ENCODE measurements at places on chromosomes 1 and 21.

- DNase-seq, result no peak
Measured at GRCh38 chr1:76835203-76835602, 32.1 kb upstream of the ST6GALNAC5 start.

DNA sequence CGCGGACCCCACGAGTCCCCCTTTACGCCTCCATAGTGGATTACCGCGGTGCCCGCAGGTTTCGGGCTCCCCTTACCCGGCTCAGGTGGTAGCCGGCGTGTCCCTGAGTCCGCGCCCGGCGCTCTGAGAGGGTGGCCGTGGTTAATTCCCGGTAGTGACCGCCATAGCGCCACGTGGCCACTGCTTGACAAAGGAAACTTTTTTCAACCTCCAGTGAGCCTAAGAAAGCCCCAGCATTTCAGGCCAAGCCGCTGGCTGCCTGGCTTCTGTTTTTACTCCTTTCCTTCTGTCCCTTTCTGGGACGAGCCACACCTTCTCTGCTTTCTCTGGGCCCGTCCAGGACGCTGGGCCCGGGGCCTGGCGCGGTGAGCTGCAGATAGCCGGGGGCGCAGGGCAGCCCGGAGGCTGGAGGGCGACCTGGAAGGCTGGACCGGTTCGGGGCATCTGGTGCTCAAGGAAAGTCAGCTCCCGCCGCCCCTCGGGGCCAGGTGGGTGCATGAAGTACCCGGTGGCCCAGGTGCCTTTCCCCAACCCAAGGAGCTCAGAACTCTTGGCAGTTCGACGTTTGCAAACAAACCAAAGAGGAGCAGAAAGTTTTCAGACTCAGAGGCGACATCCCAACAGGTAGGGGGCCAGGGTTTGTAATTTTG, 540 bp upstream of the C1orf198 start:
- peak; percentile 14 for DNase-seq

GRCh38 chr1:1919304-1920056, 401 bp upstream of the TMEM52 start:
- peak; percentile 95 for DNase-seq

GRCh38 chr1:103107741-103108375, 464 bp downstream of the COL11A1 start:
- DNase-seq, result no peak

DNA sequence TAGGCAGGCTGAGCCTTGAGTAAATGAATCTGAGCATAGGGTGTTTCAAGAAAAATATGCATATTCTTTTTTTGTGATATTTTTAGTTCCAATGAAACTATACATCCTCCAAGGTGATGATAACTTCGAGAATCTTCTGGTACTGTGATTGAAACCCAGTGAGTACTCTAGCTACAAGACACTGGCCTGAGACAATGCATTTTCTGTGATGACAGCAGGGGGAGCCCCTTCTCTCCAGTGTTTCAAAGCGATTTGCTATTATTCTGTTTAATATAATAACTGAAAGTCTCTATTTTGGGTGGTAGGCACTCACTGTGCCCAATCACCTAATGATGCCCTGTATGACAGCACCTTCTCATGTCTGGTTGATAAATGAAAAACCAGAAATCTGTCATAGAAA, 12.1 kb downstream of the IRF2BP2 start:
- no peak for DNase-seq

DNA sequence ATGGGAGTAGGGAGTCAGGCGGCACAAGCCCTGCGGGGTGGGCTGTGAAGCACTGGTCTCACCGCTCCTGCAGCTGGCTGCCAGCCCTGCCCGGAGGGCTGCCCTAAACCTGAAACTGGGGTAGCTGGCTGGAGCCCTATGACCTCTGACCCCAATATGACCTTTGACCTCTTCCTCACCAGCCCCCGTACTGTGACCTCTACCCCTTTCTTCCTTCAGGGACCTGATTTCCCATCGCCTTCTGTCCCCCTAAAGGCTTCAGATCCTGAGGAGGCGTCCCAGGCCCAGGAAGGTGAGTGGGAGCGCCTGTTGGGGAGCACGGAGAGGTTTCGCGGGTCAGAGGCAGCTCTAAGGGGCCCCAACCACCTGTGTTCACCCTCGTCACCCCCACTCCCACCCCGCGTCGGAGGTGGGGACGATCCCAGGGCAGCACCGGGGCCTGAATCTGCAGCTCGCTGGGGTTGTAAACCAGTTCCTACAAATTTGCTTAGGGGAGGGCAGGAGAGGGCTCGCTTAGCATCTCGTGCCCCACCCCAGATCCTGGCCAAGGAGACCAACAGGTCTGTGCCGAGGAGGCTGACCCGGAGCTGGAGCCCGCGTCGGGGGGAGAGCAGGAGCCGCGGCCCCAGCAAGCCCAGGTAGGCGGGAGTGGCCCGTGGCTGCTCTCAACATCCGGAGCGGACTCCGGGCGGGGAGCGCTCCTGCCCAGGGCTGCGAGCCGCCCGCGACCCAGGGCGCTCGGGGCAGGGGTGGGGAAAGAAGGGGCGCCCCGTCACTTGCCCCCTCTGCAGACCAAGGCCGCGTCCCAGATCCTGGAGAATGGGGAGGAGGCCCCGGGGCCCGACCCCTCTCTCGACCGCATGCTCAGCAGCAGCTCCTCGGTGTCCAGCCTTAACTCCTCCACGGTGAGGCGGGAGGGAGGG, 7.3 kb downstream of the SYTL1 start:
- no peak for DNase-seq

- DNase-seq, result no peak
Measured at GRCh38 chr1:172122381-172122780, 281.1 kb downstream of the DNM3 start.

- no peak for DNase-seq
Measured at GRCh38 chr21:40074198-40074597, 207.0 kb downstream of the PCP4 start.

DNA sequence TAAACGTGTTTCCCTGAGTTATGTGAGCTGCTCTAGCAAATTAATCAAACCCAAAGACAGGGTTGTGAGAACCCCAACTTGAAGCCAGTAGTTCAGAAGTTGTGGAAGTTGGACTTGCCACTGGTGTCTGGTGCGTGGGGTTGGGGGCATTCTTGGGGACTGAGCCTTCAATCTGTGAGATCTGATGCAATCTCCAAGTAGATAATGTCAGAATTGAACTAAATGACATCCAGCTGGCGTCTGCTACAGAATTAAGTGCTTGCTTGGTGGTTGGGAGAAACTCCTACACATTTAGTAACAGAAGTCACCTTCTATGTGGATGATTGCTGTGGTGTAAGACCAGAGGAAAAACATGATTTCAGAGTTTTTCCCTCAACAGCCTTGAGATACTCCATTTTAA, 207.4 kb downstream of the FGGY start:
- DNase-seq, result no peak

- no peak for DNase-seq
Measured at GRCh38 chr1:7250597-7251453, 465.6 kb downstream of the CAMTA1 start.

DNA sequence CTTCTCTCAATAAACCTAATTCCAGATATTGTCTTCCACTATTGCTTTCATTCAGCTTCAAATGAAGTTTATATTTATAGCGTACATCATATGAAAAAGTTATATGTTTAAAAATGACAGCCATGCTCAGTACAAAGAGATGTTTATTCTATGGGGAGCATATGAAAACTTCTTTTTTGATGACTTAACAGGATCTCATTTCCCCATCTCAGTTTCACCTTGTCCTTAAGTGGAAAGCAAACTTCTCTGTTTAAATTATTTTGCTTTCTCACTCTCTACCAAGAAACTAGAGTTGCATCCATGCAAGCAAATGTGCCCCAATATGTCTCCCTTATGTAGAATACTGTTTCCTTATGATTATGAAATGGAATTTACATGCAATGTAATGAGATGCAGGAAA, 799.5 kb upstream of the RGS18 start:
- DNase-seq, result no peak

- no peak for DNase-seq
Measured at GRCh38 chr1:56265216-56265615, 314.1 kb downstream of the PLPP3 start.

- peak; percentile 4 for DNase-seq
Measured at GRCh38 chr21:38244885-38245869, 11.6 kb upstream of the KCNJ15 start.

DNA sequence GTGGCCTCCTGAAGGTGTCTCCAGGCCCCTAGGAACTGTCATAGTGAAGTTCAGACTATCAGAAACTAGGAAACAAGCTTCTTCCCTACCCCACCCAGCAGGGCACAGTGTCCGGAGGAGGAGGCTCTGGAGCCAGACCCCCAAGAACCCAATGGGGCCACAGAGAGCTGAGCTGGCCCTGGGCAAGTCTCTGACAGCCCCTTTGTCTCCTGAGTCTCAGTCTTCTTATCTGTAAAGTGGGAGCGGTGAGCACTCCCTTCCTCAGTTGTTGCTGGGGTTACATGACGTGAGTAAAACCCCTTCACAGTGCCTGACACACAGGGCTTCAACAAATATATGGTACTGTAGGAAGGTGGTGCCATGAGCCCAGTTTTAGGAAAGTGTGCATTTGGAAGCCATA, 675.8 kb downstream of the MATN1 start:
- DNase-seq, result no peak

DNA sequence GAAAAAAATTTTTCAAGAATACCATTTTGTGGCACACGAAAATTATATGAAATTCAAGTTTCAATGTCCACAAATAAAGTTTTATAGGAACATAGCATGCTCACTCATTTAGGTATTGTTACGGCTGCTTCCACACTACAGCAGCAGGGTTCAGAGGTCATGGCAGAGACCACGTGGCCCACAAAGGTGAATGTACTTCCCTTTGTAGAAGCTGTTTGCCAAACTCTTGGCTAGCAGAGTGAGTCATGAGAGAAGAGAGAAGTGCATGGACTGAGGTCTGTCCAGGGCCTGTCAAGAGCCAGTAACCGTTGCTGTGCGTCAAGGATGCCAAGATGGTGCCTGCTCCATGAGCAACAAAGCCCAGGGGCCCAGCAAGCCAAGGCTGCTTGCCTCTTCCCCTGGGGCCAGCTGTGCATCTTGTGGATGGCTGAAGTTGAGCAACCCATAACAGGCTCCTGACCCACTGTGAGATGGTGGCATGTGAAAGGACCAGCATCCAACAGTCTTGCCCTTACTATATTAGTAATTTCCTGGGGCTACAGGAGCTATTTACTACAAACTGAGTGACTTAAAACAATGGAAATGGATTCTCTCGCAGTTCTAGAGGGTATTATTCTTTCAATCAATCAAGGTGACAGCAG, 64.8 kb upstream of the ATP5PO start:
- DNase-seq, result no peak

DNA sequence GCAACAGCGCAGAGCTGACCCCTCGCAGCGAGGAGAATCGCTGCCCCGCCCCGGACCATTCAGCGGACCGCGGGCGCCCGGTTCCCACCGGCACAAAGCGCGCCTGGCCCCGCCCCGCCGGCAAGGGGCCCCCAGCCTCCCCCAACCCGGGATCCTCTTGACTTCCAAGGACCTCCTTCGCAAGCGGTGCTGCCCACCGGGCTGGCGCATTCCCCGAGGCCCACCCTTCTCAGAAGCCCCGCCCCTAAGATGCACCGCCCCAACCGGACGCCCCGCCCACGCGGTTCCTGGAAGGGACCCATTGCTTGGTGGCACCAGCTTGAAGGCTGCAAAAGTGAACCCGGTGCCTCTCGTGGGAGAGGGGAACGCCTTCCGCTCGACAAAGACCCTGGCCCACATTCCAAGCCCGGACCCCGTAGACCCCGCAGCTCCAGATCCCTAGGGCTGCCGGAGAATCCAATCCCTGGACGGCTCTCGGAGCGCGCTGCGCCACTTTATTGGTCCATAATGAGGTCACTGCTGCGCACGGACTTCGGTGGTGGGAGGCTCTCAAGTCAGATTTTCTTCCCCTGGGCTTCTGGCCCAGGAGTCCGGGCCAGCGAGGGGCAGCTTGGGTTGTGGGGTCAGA, 2.0 kb downstream of the HES3 start:
- DNase-seq, result peak; percentile 41
